ENCODE measurements at places on chromosomes 11 and 22. TPM values are rescaled to one million over a fixed set of nuclear protein-coding genes. Genes with fewer than 3 reads are reported as not detected.
A peak's percentile ranks its signal among the peaks of the same experiment; 100 is the strongest.

IGLL5 gene
- total RNA-seq: 1.8 TPM

DTX4 gene
- total RNA-seq: 3.2 TPM

PANX2 gene
- total RNA-seq: 0.61 TPM

HEPHL1 gene
- not detected for total RNA-seq

RIMBP3C gene
- total RNA-seq: not detected

GRCh38 chr11:100403816-100404215 lies 283.3 kb upstream of the ARHGAP42 start:
- no peak for DNase-seq

- DNase-seq: no peak
These were observed 14.6 kb downstream of the SCGB2A1 start for GRCh38 chr11:62223095-62223494.

GRCh38 chr22:36757668-36758211 lies 18.2 kb downstream of the IFT27 start:
- peak; percentile 74 for DNase-seq

GRCh38 chr22:25488244-25489020 lies 76.0 kb upstream of the GRK3 start:
- peak; percentile 71 for DNase-seq

- DNase-seq: no peak
These were observed 63.8 kb upstream of the CLMP start for GRCh38 chr11:123258877-123259276.

GRCh38 chr11:65356394-65356972 lies 1.9 kb downstream of the TIGD3 start:
- no peak for DNase-seq

GRCh38 chr22:30891443-30891755 lies 77.2 kb downstream of the MORC2 start:
- DNase-seq: peak; percentile 1

DNA sequence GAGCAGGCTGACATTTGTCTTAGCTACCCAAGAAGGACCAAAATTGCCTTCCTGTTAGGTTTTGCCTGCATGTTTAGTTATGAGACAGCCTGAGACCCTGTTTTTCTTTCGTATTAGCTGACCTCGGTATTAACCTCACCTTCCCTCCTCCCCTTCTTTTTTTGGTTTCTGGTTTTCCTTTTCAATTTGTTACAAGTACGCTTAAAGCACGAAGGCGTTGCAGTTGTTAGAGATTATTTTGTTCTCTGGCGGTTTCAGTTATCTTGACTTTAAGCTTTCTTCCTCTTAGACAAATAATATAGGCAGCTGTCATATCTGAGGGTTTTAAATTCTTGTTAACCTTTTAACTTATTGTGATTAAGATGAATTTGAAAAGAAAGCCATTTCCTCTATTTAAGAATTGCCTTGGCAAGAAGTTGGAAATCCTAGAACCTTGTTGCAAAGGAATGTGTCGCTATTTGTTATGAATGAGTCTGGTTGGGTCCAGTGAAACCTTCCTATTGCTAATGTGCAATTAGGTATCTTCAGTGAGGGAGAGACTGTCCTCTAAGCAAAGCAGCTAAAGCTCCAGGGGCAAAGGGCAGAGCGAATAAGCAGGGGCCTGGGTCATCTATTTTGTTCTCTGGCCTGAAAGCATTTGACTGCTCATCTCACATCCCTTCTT lies 45.7 kb downstream of the PACS1 start:
- no peak for DNase-seq

GRCh38 chr11:40030867-40031266 lies 1428.6 kb downstream of the LRRC4C start:
- DNase-seq: no peak

DNA sequence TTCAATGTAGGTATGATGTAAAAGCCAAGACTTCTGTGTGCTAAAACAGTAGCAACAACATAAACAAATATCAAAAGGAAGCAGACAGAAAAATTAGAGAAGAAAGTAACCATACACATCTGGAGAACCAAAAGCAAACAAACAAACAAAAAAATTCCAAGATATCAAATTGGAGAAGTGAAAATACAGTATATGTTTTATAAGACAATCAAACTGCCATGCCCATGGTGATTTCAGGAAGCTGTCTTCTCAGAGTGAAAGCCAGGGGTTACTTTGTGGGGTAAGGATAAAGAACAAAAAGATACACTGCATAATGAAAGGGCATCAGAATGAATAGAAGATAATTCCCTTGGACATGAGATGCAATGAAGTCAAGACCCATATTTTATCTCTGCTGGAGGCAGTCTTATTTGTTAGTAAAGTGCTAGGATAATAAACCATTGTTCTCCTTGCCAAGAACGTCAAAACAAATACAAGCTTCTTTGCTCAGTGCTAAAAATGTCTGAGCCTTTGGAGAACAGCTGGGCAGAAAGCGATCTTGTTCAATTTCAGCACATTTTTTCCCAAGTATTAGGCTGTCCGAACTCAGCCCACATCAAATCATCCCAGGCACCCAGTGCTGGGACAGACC lies 38.1 kb upstream of the LDLRAD3 start:
- no peak for DNase-seq

GRCh38 chr22:30077279-30077880 lies 2.9 kb upstream of the HORMAD2 start:
- DNase-seq: no peak
